ENCODE measurements at places on chromosomes 3 and 15.

DNA sequence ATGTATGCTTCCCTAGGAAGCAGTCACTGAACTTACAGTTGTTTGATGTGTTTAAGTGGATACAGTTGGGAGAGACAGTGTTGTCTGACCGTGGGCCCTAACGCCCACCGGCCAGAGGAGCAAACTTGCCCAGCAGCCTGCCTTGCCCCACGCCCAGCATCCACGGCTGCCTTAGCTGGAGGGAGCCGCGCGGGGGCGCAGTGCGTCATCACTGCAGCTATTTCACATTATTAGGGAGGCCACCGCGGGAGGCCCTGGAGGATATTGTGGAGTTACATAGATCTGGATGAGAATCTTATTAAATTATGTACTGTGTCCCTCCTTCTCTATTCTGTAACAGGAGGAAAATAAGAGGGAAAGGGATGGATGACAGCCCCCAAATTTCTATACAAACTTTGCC lies 267.2 kb downstream of the GABRG3 start:
- DNase-seq, result no peak

- no peak for DNase-seq
Measured at GRCh38 chr3:108022256-108023150, 68.3 kb downstream of the CD47 start.

DNA sequence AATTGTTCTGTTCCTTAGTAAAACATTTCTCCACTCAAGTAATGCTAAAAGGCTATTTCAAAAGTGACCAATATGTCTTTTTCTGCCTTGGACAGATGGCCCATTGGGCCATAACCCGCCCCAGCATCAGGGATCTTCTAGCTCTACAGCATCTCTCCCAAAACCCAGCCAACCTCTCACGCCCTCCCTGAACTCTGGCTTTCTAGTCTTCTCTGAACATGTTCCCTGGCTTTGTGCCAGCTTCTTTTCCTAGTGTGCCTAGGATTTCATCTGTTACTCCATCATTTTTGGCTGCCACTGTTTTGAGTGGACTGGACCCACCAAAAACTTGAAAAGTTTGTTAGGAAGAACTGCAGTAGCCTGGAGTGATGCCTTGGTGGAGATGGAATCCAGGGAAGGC lies 30.7 kb downstream of the TRPM1 start:
- DNase-seq, result no peak

DNA sequence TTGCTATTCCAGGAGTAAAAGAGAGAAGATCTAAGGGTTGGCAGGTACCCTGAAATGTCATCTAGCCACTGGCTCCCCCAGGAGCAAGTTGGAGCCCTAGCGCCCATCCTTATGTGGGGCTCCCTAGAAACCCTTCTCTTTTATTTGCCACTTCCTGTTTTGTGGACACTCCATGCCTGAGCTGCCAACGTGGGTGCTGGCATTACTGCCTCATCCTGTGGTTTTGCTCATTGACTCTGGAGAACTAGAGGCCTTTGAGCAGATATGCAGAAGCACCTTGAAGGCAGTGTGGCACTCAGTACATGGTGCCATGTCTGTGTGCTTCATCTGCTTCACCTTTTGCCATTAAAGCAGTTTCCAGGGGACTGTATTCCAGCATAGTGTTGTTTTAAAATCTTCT lies 8.1 kb downstream of the EDEM1 start:
- no peak for DNase-seq

GRCh38 chr15:87609474-87609873 lies 647.1 kb downstream of the NTRK3 start:
- peak; percentile 97 for DNase-seq

GRCh38 chr15:89370120-89370977 lies 35.7 kb upstream of the POLG start:
- no peak for DNase-seq

GRCh38 chr3:11596387-11596786 lies 47.3 kb downstream of the VGLL4 start:
- no peak for DNase-seq

GRCh38 chr15:92473756-92474155 lies 80.1 kb downstream of the ST8SIA2 start:
- no peak for DNase-seq

DNA sequence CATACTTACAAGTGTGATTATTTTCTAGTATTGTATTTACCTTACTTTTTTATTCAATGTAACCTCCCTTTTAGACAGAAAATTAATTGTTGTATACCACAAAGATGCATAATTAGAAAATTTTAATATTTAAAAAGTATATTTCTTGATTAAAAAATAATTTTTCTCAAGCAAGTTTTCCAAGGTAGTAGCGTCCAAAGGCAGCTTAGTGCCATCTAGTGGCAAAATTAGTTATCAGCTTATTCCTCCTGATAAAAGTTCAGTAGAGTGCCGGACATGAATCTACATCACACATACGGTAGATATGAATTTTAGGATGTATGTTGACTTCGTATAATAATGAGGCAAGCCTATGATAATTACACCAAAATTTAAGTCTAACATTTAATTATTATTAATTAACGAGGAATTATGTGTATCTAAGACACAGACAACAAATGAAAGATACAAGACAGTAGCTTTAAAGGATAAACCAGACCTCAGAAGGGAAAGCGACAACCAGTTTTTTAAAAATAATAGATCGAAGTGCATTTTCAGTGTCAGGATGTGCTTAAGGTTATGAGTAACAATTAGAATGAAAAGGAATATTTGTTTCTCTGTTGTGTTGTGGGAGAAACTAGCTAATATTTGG lies 405.9 kb downstream of the ROBO1 start:
- DNase-seq, result peak; percentile 27

GRCh38 chr15:90883976-90884718 lies at the start of gene FES:
FES (plus strand) TSS chr15:90884504; CDS start chr15:90885046, 542 bp downstream.
- no peak for DNase-seq

DNA sequence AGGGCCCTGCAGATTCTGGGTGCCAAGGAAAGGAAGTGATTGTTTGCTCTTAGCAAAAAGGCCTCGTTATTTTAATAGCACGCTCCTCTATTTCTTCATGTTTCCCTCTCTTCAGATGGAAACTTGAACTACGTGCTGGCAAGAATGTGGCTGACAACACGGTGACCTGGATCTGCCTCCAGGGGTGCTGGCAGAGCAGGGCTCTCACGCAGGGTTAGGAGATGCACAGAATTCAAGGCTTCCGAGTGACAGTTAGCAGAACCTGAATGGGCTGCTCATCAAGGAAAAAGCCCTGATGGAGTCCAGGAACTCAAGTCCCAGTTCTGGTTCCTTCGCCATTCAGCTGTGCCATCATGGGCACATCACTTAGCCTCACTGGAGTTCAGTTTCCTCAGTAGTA lies 22.7 kb downstream of the CYP19A1 start:
- no peak for DNase-seq

DNA sequence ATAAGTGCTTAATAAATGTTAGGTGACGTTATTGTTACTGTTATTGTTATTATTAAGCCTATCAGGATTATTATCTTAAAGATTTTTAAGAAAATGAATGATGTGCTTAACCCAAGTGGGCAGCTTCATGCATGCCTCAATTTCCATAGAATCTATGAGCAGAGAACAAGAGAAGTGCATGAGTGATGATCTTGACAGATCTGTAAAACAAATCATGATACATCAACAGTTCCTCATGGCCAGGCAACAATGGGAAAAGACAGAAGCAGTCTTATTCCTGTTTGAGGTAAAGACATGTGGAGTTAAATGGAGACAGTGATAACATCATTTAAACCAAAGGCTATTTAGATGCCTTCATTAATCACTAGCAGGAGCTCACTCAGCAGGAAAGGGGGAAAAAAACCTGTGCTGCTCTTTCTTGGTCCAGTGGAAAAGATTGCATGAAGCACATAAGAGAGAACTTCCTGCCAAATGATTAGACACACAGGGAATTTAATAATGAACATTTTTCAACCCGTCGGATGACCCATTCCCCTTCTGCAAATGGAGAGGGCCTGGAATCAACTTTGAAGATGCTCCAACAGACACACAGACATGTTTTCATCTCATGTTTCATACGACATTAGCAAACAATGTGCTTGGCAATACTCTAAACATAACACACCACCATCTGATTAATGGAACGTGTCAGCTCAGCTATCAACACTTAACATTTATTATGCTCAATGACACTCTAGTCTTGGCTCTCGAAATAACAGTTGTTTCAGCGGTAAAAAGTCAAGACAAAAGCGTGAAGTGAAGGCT lies 212.2 kb upstream of the LRRN1 start:
- DNase-seq, result no peak

DNA sequence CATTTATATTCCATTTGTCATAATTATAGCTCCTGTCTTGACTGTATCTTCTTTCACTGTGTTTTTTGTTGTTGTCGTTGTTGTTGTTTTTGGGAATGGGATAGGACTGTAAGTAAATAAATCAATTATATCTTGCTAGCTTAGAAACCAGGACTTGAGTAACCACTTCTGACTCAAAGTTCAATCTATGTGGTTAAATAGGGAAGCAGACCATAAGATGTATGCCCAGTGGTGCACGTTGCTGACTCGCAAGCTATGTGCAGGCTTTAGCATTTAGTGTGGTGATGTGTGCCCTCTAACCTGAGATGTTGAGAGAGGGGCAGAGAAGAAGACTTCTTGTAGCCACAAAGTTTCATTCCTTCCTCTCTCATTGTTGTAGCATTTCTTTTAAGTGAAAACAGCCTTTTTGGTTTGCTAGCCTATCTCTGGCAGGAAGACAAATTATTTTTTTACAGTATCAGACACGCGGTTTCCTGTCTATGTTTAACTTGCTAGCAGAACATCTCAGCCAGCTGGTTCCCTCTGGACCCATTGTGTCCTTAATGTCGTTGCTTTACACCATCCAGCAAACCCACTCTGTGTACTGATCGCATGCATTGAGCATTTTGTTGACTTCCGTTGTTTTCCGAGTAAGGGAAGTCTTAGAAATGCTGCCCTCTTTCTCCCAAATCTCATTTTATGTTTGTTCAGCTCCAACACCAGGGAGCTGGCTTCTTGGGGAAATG lies 52.1 kb downstream of the TGFBR2 start:
- DNase-seq, result peak; percentile 46

DNA sequence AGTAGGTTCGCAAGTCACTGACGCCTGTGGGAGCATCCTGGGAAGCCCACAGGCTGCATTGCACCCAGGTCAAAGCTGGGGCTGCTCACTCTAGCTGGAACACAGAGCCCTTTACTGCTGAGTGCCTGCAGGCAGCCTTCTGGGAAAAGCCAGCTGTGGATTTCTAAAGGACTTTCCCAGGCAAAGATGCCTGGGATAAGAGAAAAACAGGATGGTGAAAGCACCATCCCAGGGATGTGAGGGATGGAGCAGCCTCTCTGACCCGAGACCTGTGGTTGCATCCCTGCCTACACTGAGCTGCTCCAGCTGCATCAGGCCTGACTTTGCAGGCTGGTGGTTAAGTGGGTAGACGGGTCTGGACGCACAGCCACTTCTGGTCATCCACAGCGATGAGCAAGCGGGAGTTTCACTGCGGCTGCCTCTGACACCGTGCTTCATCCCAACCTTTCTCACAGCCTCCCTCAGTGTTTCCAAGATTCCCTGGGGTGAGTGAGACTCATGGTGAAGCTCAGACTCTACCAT lies 52.5 kb upstream of the AMOTL2 start:
- no peak for DNase-seq

- DNase-seq, result no peak
Measured at GRCh38 chr3:171458864-171459136, 1.4 kb downstream of the TNIK start.

DNA sequence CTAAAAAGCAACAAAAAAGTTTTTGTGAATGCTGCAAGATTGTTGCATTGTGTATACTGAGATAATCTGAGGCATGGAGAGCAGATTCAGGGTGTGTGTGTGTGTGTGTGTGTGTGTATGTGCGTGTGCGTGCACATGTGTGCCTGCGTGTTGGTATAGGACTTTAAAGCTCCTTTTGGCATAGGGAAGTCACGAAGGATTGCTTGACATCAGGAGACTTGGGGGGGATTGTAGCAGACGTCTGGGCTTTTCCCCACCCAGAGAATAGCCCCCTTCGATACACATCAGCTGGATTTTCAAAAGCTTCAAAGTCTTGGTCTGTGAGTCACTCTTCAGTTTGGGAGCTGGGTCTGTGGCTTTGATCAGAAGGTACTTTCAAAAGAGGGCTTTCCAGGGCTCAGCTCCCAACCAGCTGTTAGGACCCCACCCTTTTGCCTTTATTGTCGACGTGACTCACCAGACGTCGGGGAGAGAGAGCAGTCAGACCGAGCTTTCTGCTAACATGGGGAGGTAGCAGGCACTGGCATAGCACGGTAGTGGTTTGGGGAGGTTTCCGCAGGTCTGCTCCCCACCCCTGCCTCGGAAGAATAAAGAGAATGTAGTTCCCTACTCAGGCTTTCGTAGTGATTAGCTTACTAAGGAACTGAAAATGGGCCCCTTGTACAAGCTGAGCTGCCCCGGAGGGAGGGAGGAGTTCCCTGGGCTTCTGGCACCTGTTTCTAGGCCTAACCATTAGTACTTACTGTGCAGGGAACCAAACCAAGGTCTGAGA lies 4.7 kb downstream of the BHLHE40 start:
- no peak for DNase-seq

- DNase-seq, result no peak
Measured at GRCh38 chr15:89669941-89670340, 9.2 kb downstream of the PLIN1 start.

All from HS-27A (cell line).